Effector memory CD4-positive, alpha-beta T cell (primary cell): ENCODE measurements at places on chromosomes 2 and 18.

DNA sequence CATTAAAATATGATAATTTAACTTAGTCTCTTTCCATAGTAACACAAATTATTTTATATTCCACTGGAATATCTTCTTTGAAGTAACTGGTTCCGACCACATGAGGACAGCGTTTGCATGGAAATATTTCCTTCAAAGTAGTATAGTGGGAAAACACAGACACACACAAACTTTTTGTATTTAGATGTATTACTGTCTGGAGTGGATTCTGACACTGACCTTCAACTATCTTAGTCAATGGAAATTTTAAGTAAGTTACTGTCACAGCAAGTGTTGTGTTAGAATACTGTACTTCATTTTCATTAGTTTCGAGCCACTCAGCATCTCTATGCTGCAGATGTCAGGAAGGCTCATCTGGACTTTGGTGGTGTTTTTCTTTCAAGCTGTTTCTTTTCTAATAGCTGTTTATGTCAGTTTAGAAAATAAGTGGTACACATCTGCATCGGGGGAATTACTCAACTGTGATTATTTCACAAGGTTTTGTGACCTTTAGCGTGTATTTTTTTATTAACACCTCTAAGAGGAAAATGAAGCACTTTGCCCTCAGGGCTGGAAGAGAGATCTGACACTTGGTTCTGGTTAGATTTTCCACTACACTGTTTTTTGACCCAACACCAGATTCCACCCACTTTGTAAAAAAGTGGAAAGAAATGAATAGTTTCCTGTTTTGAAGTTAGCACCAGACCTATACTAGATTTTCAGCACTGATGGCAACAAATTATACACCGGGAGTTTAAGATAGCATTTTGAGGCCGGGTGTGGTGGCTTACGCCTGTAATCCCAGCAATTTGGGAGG lies 18.9 kb upstream of the THOC1 start:
- H3K27me3 ChIP-seq = no peaks in the 10 kb centered on the region
- H3K4me1 ChIP-seq = no peaks in the 10 kb centered on the region
- H3K4me3 ChIP-seq = no peak overlapping the region

DNA sequence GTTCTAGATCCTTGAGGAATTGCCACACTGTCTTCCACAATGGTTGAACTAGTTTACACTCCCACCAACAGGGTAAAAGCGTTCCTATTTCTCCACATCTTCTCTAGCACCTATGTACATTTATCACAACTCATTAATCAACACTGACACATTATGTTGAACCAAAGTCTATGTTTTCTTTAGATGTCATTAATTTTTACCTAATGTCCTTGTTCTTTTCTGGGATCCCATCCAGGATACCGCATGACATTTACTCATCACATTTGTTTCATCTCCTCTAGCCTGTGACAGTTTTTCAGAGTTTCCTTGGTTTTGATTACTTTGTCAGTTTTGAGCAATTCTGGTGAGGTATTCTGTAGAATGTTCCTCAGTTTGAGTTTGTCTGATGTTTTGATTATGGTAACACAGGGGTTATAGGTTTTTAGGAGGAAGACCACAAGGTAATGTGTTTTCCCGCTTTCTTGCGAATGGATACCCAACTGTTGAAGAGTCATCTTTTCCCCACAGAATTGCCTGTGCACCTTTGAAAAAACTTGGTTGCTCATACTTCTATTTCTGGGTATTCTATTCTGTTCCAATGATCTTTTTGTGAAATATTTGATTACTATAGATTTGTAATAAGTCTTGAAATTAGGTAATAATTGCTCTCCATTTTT lies 3.0 kb upstream of the UGT1A9 start:
- no peak overlapping the region for H3K4me3 ChIP-seq
- H3K27ac ChIP-seq = no peak overlapping the region
- H3K36me3 ChIP-seq = no peaks in the 10 kb centered on the region
- no peaks in the 10 kb centered on the region for H3K4me1 ChIP-seq

GRCh38 chr2:127387655-127388422 lies at the start of gene MAP3K2:
Gene MAP3K2 (minus strand): TSS chr2:127387975. CDS start chr2:127343129, 44,846 bp downstream.
- H3K4me3 ChIP-seq = peak within 1 kb of the TSS; percentile 89
- H3K27ac ChIP-seq = peak within 1 kb of the TSS; percentile 99
- peak; percentile 94 for DNase-seq
- no peaks in the 10 kb centered on the region for H3K27me3 ChIP-seq
- no peaks in the 10 kb centered on the region for H3K36me3 ChIP-seq
- peaks cover 33% of the 10 kb centered on the region for H3K4me1 ChIP-seq

DNA sequence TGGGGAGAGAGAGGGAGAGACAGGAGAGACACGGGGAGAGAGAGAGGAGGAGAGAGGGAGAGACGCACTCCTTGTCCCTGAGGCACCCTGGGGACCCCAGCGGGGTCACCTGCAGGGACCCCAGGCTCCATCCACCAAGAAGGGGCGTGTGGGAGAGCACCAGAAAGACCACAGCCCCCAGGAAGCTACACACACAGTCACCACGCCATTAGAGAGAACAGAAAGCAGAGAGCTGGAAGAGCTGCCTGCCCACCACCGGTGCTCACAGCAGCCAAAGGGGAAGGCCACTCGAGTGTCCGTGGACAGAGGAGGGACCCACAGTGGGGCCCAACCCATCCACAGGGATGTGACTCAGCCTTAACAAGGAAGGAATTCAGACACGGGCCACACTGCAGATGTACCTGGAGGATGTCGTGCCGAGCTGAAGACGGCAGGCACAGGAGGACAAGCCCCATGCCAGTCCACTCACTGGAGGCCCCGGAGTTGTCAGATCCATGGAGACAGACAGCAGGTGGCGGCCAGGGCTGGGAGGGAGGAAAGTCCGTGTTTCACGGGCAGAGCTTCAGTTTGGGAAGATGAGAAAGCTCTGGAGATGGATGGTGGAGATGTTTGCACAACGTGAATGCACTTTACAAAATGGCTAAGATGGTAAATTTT lies 11.5 kb upstream of the NFATC1 start:
- DNase-seq = no peak
- H3K4me1 ChIP-seq = peaks cover under 1% of the 10 kb centered on the region
- H3K4me3 ChIP-seq = no peak overlapping the region

- no peak overlapping the region for H3K27ac ChIP-seq
- H3K27me3 ChIP-seq = no peaks in the 10 kb centered on the region
- no peaks in the 10 kb centered on the region for H3K36me3 ChIP-seq
- no peak overlapping the region for H3K4me3 ChIP-seq
- H3K4me1 ChIP-seq = no peaks in the 10 kb centered on the region
- DNase-seq = no peak
Observed at GRCh38 chr2:60385648-60386047, 167.8 kb downstream of the BCL11A start.
